ENCODE measurements at places on chromosomes 6 and 20.

DNA sequence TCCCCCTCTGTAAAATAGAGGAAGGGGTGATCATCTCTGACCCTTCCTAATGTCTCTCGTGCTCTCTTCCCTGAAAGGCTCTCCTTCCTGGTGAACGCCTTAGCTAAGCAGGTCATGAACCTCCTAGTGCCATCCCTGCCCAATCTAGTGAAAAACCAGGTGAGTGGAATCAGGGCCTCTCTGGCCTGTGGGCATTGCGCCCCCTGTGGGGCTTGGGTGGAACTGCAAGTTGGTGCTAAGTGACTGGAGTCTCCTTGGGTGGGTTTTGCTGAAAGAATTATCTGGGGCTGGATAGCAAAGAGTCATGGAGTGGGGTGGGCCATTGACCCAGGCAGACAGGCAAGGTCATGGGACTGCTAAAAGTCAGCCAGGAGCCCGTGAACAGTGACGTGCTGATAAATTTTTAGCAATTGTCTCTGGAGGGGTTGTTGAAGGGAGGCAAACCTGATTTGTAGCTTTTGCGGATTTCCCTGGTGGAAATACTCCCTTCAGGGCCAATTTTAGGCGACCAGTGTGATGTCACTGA lies 8.9 kb downstream of the BPIFB1 start:
- peak; percentile 58 for DNase-seq

- DNase-seq, result no peak
These were observed 46.9 kb upstream of the ENPP5 start for GRCh38 chr6:46217671-46218131.

- no peak for DNase-seq
These were observed 9.2 kb downstream of the FGD2 start for GRCh38 chr6:37014667-37015066.

- no peak for DNase-seq
These were observed 554.5 kb downstream of the HACE1 start for GRCh38 chr6:104305206-104305605.

GRCh38 chr20:55252521-55252920 lies 752.8 kb downstream of the CBLN4 start:
- DNase-seq, result no peak

- DNase-seq, result no peak
These were observed 8.0 kb upstream of the PMEPA1 start for GRCh38 chr20:57717797-57718196.

DNA sequence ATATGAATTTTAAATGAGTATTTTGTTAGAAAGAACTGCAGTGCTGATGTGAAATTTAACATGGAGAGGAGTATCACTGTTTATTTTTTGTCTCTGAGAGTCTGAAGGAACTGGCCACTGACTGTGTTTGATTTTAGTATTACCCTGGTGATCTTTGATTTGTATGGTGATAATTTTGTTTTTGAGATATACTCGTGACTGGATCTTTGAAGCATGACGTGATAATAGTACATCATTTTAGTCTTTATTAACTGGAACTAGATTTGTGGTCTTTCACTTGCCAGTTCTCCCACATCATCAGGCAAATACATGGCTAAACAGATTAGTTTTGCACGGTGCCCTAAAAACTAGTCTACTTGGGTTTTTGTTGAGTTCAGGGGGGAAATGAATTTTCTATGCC lies 55.5 kb downstream of the ARID1B start:
- no peak for DNase-seq

- no peak for DNase-seq
These were observed 59.9 kb upstream of the TMEM30A start for GRCh38 chr6:75344455-75344854.

GRCh38 chr20:3890999-3891929 lies 2.1 kb downstream of the PANK2 start:
- DNase-seq, result no peak

DNA sequence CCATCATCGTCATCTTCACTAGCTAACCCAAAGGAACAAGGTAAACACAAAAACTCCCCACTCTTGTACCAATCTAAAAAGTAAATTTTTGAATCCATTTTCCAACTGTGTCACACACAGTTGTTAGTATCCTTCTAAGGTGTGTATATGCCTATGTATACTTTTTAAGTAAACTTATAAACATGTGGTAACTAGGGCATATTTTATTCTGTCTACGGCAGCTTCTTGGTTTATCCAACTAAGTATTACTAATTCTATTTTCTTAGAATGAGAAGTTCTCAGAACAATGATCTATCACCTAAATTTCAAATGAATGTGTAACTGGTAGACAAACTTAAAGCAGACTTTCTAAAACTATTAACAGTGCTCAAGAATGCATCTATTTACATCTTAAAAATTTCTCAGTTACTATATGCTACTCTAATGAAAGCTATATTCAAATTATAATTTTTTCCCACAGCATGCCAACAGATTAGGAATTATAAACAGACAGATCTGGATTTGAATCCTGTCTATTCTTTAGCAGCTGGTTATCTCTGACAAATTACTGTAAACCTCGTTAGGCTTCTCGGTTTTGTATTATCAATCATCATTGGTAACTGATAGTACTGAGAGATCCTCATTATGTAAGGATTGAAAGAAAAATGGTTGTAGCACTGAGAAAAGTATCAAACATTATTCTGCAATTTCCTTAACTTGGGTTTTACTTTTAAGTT lies 1.8 kb upstream of the PLN start:
- no peak for DNase-seq

- no peak for DNase-seq
These were observed 420.3 kb upstream of the FLRT3 start for GRCh38 chr20:14757728-14758127.

- no peak for DNase-seq
These were observed 339.5 kb upstream of the HSF2 start for GRCh38 chr6:122059918-122060317.

GRCh38 chr20:14992153-14992552 lies 654.7 kb upstream of the FLRT3 start:
- DNase-seq, result no peak

Data from GM12891 (cell line).